NCI-H1105 treated with DMSO at 0.1 percent for 48 hours (cell line): ENCODE measurements at places on chromosomes 5 and 9.

DNA sequence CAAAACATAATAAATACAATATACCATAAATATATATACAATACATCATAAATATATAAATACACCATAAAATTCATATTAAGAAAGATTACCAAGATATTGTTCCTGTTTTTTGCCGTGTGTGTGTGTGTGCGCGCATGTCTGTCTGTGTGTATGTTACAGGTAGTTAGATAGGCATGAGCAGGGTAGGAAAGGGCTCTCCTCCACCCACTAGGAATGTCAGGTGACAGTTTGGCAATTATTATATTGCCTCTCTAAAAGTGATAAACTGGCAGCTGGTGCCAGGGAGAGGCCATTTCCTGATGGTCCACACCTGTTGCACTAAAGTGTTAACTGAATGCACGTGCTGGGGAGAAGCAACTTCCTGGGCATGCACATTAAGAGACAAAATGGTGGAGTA, 232.8 kb downstream of the ADAMTS6 start:
- no peak for DNase-seq

DNA sequence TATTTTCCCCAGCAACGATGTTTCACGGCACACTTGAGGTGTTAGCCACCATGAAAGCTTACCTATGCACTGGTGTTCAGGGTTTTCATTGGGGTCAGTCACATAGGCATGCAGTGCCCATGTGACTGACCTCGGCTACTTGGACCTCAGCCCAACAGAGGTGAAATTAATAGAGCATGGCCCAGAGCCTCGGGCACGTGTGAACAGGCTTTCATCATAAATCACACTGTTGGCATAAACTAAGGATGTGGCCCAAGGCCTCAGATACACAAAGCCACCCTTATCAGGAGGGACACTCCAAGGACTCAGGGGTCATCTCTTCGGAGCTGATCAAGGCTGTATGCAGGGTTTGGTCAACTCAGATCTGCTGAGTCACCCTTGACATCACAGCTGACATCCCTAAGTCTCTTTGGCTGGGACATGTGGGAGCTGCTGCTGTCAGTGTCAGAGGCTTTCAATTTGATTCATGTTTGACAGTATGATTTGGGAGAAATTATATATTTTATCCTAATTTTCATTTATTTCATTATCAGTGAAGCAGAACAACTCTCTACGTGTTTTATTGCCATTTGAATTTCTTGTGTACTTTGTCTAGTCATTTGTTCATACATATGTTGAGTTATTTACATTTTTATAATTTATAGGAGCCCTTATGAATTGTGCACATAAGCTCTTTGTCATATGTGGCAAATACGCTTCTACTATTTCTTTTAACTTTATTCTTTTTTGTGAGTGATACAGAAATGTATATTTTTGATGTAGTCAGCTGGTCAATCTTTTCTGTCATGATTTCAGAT, 59.7 kb upstream of the ANKRD33B start:
- DNase-seq = no peak

- no peak for DNase-seq
Observed at GRCh38 chr5:96001262-96001661, 39.6 kb upstream of the ELL2 start.

DNA sequence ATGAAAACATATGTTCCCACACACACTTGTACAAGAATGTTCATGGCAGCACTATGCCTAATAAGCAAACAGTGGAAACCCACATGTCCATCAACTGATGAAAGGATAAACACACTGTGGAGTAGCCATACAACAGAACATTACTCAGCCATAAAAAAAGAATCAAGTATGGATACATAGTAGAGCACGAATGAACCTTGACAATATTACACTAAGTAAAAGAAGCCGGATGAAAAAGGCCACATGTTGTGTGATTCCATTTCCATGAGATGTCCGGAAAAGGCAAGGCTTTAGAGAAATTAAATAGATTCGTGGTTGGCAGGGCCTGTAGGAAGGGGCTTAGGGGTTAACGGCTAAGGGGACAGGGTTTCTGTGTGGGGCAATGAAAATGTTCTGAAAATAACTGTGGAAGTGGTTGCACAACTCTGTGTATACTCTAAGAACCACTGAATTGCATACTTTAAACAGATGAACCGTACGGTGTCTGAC, 51.4 kb downstream of the COL23A1 start:
- DNase-seq = no peak

DNA sequence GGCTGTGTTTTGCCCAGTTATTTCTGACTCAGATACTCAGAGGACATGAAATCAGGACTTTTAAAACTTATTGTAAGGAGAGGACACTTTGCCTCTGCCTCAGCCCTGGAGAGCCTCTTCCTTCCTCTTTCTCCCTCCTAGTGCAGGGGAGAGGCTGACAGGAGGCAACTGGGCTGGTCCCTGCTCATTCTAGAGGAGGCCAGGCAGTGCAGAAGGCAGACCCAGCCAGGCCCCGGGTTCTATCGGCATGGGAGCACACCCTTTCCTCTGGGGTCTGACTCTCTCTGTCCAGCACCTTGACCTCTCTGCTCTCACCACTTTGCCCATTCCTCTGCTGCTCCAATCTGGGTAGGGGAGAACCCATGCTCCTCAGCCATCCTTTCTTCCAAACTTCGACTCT, 16.0 kb upstream of the SMIM32 start:
- DNase-seq = no peak

DNA sequence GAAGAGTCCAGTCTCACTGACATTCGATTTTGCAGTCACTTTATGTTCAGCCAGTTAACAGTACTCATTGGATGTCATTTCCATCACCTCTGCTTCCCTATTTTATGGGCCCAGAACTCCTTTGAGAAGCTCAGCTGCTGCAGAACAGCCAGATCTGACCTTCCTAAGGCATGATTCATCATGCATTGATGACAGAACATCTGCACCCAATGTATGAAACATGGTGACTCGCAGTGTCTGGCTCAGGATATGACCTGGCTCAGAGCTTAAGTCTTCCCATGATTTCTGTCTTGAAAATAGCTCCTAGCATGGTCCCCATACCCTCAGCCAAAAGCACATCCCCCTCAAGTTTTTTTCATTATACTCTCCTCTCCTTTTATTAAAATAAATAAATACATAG, 92.6 kb upstream of the TRIM32 start:
- DNase-seq = no peak

- DNase-seq = peak; percentile 44
Observed at GRCh38 chr5:140041492-140042392, 1.4 kb downstream of the NRG2 start.

DNA sequence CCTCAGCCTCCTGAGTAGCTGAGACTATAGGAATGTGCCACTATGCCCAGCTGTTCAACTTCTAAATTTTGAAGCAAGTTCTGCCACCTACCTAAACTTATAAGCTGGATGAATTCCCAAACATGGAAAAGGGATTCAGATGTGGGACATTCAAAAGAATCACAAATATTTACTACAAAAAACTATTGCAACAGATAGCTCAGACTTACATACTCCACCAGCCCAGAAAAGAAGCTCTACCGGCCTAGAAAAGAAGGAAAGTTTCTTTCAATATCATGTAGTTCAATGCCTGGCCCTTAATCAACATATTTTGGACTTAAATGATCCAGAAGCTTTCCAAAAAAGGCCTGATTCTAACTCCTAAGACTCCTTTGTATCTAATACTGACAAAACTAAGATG, 23.8 kb downstream of the SH3RF2 start:
- no peak for DNase-seq

DNA sequence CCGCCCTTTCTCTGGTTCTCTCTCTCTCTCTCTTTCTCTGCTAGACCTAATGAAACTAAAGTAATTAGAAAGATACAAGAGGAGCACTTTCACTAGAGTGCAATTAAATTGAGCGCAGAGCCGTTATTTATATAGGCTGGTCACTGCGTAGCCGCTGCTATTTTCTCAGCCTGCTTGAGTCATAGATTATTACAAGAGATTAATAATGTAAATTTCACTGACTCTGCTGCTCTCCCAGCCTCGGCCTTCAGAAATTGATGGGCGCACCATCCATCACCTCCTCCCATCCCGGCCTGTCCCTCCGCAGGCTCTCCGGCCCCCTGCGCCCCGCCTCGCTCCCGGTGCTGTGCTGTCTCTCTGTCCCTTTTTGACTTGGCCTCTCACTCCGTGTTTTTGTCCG, 268.0 kb upstream of the MVB12B start:
- peak; percentile 91 for DNase-seq
